Stimulated activated CD8-positive, alpha-beta memory T cell treated with anti-CD3 and anti-CD28 coated beads, Interleukin-15, amount 100 ng/mL, for 4 hours (primary cell): ENCODE measurements at places on chromosomes 2 and 18.

DNA sequence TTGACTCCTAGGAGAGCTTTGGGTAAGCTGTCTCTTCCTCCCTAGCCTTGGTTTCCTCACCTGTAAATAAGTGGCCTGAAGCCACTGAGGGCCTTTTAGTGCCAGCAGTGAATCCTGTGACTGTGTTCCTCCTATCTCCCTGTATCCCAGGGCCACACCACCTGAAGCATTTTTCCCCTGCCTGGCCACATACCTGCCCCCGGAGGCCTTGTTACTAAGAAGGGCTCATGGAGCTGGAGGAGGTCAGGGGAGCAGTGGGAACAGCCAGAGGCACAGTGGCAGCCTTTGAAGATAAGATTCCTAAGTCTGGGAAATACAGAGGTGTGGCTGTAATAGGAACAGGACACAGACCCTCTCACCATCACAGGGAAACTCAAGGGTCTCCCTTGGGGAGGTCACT lies 162.4 kb downstream of the SMAD7 start:
- DNase-seq, result no peak

- no peak for DNase-seq
These were observed 124.2 kb downstream of the LPIN1 start for GRCh38 chr2:11870584-11870983.

- no peak for DNase-seq
These were observed 33.1 kb downstream of the EMILIN2 start for GRCh38 chr18:2879889-2880288.

- peak; percentile 53 for DNase-seq
These were observed 14.9 kb upstream of the CNNM3 start for GRCh38 chr2:96801005-96801785.

- DNase-seq, result no peak
These were observed 305.0 kb downstream of the PTH2R start for GRCh38 chr2:208711598-208711997.

DNA sequence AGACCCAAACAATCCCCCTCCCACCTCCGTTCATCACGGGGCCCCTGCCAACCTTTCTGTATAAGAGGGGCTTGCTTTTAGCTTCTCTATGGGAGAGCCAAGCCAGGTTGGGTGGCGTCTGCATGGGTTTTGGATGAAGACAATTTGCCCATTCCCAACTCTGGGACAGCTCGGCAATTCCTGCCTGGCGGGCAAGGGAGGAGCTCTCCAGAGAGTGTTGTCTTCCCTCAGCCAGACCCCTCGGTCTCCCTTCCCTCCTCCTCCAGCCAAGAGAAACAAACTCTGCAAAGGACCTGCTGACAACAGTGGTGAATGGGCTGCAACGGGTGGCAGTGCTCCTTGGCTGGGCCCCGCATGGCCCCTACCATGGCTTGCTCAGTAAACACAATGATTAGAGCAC lies 267.2 kb upstream of the HDAC4 start:
- no peak for DNase-seq

DNA sequence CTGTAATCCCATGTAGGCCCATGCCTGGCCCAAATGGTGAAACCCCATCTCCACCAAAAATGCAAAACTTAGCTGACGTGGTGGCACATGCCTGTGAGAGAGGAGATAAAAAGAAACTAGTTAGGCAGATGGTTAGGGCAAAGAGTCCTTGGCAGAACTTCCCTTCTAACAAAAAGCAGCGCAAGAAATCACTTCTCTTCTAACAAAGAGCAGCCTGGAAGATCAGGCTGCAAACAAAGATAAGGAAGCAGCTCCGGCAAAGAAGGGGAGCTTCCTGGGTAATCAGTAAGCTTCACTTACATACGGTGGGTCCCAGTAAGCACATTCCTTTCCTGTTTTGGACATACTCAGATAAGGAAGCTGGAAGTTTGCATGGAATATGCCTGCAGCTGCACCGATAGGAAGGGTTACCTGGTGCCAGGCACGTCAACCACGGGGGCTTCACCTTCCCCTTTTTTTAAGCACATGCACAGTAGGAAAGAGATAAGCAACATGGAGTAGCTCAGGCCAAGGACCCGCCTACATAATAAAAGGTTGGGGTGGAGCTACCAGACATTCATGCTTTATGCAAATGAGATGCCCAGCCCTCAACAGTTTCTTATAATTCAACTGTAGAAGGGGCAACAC lies 61.0 kb upstream of the SLC25A52 start:
- no peak for DNase-seq

GRCh38 chr2:120177001-120177621 lies 46.1 kb downstream of the TMEM185B start:
- DNase-seq, result peak; percentile 63

GRCh38 chr2:230016844-230017243 lies 51.9 kb downstream of the SLC16A14 start:
- DNase-seq, result no peak

- no peak for DNase-seq
These were observed 1.6 kb downstream of the CD8A start for GRCh38 chr2:86788881-86789686.

DNA sequence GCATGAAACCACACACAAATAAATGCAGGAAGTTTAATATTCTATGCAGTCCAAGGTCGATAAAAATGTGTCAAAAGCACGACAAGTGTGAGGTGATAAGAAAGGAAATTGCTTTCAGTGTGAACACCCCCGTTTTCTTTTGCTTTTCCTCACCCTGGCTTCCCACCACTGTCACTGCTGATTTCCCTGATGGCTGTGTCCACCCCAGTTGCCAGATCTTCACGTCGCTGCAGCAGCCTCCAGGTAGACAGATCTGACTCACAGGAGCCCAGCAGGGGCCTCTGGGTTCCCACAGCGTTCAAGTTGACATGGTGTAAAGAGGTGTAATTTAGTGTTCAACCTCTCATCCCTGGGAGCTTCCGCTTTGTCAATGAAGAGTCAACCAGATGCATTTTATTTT lies 128.0 kb upstream of the TACR1 start:
- DNase-seq, result no peak

GRCh38 chr2:11292464-11293255 lies 51.8 kb downstream of the ROCK2 start:
- DNase-seq, result no peak

DNA sequence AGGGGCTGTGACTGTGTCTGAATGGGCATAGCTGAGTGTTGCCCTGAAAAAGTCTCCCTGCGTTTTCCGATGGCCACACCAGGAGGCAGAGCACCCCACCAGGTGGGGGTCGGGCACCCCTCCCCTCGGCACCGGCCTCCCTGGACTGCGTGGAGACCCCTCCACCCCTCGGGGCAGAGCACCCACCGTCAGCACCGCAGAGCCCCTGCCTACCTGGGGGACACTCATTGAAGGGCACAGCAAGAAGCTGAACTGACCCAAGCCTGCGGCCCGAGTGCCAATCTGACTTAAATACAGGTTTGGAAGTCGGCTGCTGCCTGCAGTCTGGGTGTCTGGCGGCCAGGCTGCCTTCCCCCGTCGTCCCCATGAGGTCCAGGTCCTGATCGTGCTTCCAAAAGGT lies 69.9 kb downstream of the KCNG2 start:
- DNase-seq, result no peak

DNA sequence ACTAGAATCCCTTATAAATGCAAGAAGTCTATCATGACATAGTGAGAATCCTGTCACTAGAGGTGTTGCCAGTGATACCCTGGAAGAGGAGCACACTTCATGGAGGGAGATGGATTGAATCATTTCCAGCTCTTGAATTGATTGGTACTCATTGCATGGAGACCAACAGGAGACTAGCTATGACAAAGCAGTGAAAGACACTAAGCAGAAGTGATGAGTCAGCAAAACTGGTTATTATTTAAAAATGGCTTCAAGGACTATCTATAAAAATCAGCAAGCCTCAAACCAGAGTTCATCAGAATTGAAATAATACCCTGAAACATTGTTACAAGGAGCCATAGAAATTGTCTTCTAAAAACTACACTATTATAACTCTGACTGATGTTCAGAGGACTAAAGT lies 200.3 kb downstream of the PDE11A start:
- DNase-seq, result no peak

DNA sequence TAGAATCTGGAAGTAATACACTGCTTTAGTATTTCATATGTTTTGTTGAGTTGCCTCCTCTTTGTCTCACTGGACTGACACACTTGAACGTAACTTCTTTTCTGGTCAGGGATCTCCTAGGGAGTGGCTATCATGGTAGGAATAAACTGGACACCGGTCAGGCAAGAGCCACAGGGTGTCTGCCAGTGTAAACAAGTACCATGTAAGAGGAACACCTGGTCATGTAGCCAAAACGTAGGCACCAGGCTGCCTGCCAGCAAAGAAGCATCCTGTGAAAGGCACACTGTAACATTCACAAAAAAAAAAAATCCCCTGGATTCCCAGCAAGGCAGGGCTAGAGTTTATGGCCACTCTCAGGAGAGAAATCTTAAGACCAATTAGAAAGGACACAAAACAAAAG lies 372.8 kb upstream of the RND3 start:
- DNase-seq, result no peak

- DNase-seq, result no peak
These were observed 216.9 kb downstream of the MYO3B start for GRCh38 chr2:170394641-170395387.

- no peak for DNase-seq
These were observed 151.9 kb downstream of the DOCK10 start for GRCh38 chr2:224890372-224890771.

DNA sequence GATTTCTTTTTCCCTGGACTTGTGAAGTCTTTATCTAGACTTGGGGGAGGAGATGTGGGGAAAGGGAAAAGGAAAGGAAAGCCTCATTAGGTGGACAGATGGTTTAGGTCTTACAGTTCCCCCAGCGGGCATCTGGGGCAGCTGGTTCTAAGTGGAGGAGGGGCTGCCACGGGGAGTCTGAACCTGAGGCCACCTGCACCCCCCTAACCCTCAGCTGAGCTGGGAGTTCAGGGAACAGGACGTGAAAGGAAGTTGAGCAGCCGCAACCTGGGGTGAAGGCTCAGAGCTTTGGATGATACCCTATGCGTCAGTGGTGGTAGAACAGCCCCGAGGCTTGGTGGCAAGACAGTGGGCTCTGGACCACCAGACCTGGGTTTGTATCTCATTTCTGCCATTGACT lies 26.8 kb downstream of the ITM2C start:
- DNase-seq, result no peak

- DNase-seq, result no peak
These were observed 13.2 kb upstream of the FHOD3 start for GRCh38 chr18:36284268-36284667.

- no peak for DNase-seq
These were observed 40.5 kb downstream of the INO80C start for GRCh38 chr18:35457140-35457704.

DNA sequence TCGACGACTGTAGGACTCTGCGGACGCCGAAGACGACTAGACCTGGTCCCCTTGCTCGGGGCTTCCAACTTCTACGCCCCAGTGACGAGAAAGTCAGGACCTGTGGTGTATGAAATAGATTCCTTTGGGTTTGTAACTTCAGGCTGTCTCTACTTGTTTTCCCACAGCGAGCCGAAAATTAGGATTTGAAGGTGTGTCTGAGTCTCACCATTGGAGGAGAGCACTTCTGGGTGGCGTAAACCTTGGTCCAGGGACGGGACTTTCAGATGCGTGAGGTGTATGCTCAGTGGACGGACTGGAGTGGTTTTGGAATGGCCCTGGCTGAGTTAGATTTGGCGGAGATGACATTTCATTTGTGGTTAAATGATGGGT lies 1.3 kb downstream of the BIRC6 start:
- no peak for DNase-seq

GRCh38 chr2:75516378-75517360 lies 44.1 kb downstream of the EVA1A start:
- DNase-seq, result no peak

GRCh38 chr2:86570059-86570458 lies 6.8 kb upstream of the CHMP3 start:
- DNase-seq, result no peak

DNA sequence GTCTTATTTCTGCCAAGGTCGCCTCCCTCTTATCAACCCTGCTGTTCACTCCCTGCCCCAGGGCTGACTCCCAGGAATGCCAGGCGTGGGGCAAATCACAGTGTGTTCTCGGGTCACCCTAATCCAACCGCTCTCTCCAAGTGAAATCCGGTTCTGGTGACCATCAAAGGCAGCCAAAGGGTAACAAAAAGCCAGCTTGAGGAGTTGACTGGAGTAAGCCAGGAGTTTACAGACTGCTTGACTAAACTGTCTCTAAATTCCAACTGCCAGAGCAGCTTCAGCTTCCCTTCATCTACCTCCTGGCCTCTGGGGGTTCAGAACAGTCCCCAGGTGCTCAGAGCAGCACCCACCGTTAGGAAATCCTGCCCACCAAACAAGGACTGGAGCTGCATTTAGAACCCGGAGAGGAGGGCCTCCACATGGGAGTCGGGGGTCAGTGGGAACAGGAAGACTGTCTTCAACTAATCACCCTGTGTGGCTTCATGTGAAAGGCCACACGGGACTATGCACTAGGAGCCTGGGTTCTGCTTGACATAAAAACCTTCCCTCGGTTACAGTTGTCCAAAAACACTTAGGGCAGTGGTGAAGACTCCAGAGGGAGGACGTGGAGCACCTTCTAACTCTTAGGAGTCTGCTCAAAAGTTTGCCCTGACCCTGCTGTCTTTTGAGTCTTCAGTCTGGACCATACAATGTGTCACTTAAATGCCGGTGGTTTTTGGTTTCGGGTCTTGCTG lies 24.2 kb upstream of the MCFD2 start:
- no peak for DNase-seq

DNA sequence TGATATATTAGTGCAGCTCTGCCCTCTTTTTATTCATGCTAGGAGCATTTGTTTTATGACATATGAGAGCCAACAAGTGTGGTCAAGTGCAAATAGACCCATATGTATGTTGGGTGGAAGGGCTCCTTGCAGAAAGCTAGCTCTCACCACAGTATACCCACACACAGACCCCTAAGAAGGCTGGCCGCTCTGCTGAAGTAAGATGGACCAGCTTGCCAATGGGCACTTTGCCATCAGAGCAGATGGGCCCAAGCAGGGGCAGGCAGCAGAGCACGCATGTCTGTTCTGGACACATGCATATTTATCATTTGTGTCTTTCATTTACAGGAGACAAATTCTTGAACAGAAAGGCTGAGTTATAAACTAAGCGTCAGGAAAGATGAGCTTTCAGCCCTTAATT lies 187.5 kb upstream of the DTNA start:
- DNase-seq, result no peak

DNA sequence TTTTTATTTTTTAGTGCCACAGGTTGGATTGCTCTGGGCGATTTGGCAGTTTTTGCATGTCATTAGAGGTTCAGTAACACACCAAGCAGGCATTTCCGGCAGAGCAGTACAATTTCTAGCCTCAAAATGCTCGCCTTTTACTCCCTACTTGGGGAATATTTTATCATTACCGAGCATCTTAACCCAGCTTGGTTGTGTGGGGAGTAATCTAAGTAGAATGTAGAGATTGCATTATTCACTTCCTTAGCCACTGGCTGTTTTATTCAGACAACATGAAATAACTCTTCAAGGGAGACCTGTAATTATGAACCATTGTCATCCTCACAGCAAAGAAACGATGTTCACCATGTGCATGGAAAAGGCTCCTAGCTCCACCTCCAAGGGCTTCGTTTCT lies 13.1 kb downstream of the GRP start:
- DNase-seq, result no peak

- DNase-seq, result no peak
These were observed 115.2 kb downstream of the TTC32 start for GRCh38 chr2:19786408-19787058.
